ENCODE measurements at places on chromosomes 4 and X. TPM values are rescaled to one million over a fixed set of nuclear protein-coding genes. Genes with fewer than 3 reads are reported as not detected.

MAGEA8 gene
- total RNA-seq: not detected

CFI gene
- total RNA-seq: not detected

FATE1 gene
- total RNA-seq: not detected

TMEM47 gene
- not detected for total RNA-seq

OCIAD2 gene
- total RNA-seq: 37.0 TPM

PABPC4L gene
- not detected for total RNA-seq

SHROOM4 gene
- total RNA-seq: not detected

S100P gene
- total RNA-seq: not detected

BTK gene
- 193 TPM for total RNA-seq

LRRC66 gene
- total RNA-seq: 0.32 TPM

AADAT gene
- total RNA-seq: not detected

XK gene
- 0.11 TPM for total RNA-seq

CSN1S1 gene
- total RNA-seq: not detected

MAGEB10 gene
- not detected for total RNA-seq

MAP3K15 gene
- 0.11 TPM for total RNA-seq
